ENCODE measurements at places on chromosomes 2 and 18.

- DNase-seq = no peak
Measured at GRCh38 chr18:50447952-50448351, 73.1 kb downstream of the SKA1 start.

GRCh38 chr2:135960150-135960549 is 25.3 kb downstream of the DARS1 start:
- no peak for DNase-seq

DNA sequence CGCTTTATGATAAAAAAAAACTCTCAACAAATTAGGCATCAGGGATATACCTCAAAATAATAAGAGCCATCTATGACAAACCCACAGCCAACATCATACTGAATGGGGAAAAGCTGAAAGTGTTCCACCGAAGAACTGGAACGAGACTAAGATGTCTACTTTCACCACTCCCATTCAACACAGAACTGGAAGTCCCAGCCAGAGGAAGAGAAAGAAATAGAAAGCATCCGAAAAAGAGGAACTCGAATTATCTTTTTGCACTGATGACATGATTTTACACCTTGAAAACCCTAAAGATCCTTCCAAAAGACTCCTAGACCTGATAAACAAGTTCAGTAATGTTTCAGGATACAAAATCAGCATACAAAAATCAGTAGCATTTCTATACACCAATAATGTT is 121.6 kb downstream of the ZRANB3 start:
- no peak for DNase-seq

DNA sequence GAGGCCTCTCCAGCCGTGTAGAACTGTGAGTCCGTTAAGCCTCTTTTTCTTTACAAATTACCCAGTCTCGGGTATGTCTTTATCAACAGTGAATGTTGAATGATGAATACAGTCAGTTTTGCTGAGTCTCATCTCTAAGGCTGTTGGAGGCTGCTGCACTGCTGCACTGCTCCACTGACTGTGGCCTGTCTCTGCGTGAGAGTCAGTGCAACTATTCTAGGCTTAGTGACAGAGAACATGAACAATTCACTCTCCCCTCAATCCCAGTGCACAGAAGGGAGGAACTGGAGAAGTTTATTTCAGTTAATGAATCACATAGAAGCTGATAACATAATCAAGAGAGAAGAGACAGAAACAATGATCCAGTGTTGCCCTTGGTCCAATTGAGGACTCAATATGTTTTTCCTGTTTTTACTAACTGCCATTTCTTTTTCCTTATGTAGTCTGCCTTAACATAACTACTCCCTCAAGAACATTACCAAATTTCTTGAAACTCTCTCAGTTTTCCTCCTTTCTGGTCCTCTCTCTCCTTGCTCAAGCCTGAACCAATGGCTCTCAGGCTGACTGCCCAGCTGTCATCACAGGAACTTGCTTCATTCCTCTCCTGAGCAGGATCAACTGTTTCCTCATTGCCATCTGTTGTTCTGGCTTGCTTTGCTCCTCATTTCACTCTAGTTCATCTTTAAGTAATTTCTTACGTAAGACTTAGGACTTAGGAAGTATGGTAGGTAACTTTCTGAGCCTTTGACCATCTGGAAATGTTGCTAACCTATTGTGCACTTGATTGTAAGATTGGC is 483.2 kb downstream of the METTL4 start:
- DNase-seq = no peak

DNA sequence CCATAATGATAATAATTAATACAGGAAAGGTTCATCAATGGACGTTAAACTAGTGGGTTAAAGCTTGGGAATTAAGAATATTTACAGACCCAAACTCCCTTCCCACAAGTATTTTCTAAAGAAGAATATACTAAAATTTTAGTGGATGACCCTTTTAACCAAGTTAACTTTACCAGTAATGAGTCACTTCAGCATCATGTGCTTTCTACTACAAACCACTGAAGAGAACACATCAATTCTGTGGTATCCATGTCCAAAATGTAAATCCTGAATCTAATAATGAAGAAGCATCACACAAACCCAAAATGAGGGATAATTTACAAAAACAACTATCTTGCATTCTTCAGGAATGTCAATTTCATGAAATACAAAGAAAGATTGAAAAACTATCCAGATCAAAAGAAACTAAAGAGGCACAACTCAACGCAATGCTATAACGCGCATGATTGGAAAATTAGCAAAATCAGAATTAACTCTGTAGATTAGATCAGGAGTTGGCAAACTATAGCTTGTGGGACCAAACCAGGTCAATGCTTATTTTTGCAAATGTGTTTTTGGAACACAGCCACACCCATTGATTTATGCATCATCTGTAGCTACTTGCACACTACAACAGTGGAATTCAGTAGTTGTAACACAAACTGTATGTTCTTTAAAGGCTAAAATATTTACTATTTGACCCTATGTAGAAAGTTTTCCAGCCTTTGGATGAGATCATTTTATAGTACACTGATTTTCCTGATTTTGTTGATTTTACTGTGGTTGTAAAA is 27.5 kb downstream of the COPS8 start:
- DNase-seq = no peak

DNA sequence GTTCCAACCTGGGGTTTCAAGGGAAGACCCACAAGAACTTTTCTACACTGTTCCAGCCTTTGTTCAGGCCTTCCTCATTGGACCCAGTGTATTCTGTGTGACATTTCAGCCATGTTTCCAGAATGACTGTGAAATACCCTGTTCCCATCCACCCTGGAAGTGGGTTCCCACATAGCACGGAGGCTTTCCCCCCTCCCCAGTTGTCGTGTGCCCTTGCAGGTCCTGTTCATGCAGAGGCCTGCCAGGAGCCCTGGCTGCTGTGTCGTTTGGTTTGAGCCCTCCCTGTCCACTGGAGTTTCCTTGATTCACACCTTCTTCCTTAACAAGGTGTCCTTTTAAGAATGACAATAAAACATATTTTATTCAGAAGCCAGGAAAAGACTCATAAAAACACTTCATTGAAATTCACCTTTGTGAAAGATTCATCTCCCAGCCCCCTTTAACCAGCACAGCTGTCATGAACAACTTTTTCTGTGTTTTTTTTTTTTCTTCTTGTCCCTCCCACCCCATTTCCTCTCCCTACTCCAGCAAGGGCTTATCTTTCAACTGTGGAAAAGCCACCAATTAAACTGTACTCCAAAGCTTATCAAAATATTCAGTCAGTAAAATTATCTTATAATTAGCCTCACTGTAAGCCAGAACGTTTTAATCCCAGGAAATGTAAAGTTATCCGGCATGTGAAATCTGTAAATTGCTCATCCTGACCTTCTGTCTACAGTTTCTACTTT is 106.4 kb downstream of the ACOXL start:
- DNase-seq = no peak

DNA sequence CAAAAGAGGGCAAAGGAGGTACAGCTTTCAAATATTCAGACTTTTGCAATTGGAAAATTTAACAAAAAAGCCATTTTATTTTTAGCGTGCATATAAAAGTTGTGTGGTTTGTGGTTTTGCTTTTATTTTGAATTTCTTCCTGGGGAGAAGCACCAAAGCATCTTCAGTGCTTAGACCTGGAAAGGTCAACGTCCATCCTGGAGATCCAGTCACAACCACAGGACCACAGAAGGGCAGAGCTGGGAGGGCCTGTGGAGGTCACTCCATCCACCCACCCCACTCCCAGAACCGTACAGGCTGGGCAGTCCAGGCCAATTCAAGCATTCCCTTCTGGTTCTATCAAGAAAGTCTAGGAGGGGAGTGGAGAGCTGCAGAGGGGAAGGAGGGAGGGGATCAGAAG is 43.8 kb downstream of the MPHOSPH10 start:
- no peak for DNase-seq

GRCh38 chr2:1766851-1767811 is 22.8 kb upstream of the PXDN start:
- no peak for DNase-seq

DNA sequence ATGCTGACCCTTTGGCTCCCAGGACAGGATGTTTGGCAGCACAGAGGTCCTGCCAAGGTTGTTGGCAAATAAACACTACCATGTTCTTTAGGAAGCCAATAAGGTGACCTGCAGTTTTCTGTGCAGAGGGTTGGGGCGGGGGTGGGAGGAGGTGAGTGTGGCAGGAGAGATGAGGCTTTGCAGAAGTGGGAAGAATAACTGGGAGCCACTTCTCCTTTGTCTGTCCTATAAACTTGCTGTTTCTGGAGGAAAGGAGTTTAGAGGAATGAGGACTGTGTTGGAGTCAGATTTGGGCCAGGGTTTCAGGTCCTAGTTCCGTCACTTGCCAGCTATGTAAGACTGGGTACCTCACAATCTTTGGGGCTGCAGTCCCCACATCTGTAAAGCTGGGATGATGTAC is 187.6 kb upstream of the SPRED2 start:
- no peak for DNase-seq

- no peak for DNase-seq
Measured at GRCh38 chr2:104733226-104733943, 120.5 kb upstream of the POU3F3 start.

GRCh38 chr2:3044587-3045317 is 332.9 kb downstream of the EIPR1 start:
- DNase-seq = no peak

Data from CD4-positive, alpha-beta T cell treated with Interleukin-15 for 4 hours (primary cell).